SW480 (cell line): ENCODE measurements at places on chromosomes 4 and X.

DNA sequence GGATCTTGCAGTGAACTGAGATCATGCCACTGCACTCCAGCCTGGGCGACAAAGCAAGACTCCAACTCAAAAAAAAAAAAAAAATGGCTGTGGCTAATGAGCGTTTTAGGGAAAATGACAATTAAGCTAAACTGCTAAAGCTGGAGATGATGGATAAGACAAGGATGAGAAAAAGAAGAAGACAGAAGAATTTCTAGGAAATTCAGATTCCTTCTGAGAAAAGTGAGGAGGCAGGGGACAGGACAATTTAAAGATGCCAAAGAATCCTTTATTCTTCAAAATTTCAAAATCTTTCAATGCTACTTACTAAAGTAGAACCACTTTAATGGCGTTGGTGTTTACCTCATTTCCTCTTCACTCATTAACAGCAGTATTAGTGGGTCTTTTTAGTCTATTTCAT, 7.7 kb downstream of the PALLD start:
- no peak for DNase-seq

DNA sequence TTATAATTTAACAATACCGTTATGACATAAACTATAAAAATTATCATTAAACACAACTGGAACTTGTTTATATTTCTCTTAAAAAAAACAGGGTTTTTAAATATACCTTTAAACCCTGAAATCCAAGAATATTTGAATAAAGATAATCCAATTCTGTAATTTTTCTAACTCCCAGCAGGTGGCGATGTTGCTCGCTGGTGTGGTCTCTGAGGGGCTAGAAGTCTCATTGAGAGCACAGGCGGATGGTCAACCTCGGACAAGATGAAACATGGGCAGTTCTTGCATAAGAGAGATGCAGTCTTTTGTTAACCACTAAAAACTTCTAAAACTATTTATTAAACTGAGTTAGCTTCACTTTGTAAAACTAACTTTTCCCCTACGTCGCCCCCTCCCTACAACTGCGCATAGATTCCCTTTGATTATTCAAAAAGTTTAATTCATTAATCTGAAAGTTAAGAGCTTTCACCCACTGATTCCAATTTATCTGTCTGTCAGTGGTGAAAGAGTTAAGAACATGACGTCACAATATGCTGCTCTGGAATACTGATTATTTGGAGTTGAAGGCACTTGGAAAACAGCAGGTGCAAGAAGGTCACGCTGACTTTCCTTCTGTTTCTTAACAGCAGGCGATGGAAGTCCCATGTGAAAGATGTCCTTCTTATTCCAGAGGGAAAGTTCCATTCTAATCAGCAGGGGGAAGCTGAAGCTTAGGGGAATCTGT, 29.5 kb downstream of the DMP1 start:
- peak; percentile 35 for DNase-seq

- no peak for DNase-seq
Observed at GRCh38 chr4:135834471-135834870, 1632.9 kb upstream of the PABPC4L start.

DNA sequence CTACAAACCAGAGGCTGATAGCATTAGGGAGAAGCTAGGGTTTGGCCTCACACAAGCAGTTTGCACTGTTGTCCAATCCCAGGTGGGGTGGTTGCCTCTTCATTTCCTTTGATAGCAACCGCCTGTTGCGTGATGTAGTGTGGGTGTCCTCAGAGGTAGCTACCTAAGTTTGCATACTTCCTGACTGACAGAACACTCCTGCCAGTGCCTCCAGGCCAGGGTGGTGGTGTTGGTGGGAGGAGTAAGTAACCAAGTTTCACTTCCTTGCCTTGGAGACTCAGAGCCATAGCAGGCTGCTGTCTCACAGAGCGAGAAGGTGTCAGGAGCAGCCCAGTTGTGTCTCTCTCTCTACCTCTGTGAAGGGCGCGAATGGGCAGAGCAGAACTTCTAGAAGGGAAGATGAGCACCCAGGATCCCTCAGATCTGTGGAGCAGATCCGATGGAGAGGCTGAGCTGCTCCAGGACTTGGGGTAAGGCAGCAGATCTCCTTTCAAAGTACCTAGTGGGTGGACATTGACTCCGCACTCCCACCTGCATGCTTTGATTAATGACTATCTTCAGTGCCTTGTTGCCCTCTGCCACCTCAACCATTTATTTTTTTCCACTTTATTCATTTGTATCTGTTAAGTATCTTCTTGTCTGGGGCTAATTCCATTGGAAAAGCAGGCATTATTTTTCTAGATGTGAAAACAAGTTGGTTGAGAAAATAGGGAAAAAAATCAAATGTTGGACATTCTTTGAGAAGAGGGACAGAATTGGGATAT, at the start of gene DAPP1:
DAPP1 (plus strand) TSS at position 283 of the 764 bp plus-strand sequence; CDS start at position 370, 87 bp downstream.
- no peak for DNase-seq

DNA sequence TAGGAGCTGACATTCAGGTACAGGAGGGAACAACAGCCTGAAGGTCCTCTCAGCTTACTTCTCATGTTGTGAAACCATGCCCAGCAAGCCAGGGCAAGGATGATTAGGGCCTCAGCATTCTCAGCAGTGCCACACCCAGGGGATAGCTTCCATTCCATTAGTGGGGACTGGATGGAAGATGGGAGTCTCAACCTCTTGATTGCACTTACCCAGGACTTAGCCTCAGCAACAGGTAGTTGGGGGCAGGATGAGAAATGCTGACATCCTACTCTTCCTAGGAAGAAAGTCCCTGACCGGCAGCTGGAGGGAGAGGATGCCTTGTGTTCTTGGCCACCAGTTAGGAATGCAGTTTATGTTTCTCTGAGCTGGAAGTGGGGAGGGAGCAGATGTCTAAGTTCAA, 8.8 kb upstream of the BEX3 start:
- no peak for DNase-seq

GRCh38 chr4:19689511-19689910, 562.2 kb upstream of the SLIT2 start:
- DNase-seq, result no peak

- DNase-seq, result no peak
Observed at GRCh38 chrX:69131886-69132285, 33.4 kb downstream of the PJA1 start.

GRCh38 chrX:46838486-46838870, 1.6 kb downstream of the RP2 start:
- DNase-seq, result no peak

DNA sequence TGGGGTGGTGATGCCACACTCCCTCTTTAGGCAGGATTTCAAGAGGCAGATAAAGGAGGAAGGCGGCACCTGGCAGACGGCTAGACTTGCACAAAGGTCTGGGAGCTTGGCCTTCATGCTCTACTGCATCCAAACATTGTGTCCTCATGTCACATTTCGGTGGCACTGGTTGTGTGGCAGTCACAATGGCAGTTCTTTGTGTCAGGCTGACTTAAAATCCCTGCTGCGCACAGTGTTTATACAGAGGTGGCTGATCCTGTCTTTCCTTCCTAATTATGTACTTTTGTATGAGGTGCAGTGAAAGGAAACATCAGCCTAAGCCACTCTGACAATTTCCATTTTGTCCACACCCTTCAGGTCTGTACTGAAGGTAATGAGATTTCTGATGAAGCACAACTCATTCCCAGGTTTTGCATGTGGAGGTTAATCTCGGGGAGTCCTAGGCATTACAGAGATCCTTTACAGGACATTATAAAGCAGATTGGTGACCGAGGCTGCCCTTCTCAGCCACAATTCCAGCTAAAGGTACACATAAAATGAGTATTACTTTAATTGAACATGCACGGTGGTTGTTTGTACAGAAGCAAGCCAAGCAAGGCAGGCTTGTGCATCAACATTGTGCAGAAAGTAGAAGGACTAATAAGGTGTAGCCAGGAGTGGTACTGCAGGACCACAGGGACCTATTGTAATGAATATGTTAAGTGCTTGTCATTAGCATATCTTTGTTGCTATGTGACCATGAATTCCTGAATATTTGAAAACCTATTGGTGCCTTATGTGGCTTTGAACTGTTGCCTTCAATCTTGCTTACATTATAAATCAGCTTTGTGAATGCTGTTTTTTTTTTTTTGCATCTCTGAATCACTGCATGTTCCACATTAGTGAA, 147.6 kb downstream of the STK32B start:
- no peak for DNase-seq

- no peak for DNase-seq
Observed at GRCh38 chr4:133355633-133356032, 206.5 kb downstream of the PCDH10 start.

- no peak for DNase-seq
Observed at GRCh38 chr4:100510551-100510950, 7.3 kb downstream of the EMCN start.

DNA sequence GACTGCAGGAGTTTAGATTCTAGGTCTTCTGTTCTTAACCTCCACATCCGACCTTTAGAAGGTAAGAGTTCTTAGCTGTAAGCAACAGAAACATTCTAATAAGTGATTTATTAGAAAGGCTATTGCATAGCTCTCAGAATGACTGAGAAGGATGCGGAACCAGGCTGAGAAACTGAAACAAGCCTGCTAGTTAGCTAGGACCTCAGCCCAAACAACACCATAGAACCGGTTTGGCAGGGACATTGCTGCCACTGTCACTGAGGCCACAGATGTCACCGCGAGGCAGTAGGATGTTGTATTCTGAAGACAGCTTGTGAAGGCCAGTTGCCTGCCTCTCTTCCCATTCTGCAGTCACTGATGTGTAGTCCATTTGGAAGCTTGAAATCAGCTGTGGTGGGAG, 160.0 kb upstream of the ARX start:
- DNase-seq, result no peak

DNA sequence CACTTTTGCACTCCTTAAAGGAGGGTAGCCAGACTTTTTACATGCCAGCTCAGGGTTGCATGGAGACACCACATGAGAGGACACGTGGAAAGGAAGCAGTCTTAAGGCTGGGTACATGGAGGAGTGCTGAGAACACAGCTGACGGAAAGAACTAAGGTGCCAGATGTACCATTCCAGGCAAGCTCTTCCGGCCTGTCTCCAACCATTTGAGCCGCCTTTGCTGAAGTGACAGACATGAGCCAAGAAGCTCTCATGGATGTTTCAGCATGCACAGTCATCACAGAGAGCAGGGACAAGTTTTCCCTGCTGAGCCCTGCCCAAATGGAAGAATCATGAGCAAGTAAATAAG, 83.4 kb upstream of the BMP2K start:
- DNase-seq, result no peak

DNA sequence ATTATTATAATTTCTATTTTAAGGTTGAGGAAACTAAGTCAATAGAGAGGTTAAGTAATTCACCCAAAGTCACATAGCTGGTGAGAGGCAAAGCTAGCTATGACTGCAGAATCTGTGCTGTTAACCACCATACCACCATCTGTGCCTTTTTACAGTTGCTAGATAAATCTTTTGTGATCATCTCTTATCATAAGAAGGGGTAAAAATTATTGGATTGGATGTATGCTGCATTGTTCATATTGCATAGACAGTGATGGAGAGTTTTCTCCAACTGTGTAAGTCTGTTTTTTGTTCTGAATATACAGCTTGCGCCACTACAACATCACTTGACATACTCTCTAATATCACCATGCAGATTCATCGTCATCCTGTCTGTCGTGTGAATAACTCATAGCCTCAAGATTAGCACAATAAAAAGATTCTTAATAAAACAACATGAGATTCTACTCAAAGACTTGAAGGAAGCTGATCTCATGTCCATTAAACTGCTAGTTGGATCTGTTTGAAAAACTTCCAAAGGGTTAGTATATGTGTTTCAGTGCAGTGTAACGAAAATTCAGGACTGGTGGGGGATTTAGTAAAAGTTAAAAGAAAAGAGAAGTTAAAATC, 495.9 kb downstream of the SPRY1 start:
- no peak for DNase-seq

GRCh38 chr4:113945906-113946305, 33.5 kb downstream of the ARSJ start:
- DNase-seq, result no peak

DNA sequence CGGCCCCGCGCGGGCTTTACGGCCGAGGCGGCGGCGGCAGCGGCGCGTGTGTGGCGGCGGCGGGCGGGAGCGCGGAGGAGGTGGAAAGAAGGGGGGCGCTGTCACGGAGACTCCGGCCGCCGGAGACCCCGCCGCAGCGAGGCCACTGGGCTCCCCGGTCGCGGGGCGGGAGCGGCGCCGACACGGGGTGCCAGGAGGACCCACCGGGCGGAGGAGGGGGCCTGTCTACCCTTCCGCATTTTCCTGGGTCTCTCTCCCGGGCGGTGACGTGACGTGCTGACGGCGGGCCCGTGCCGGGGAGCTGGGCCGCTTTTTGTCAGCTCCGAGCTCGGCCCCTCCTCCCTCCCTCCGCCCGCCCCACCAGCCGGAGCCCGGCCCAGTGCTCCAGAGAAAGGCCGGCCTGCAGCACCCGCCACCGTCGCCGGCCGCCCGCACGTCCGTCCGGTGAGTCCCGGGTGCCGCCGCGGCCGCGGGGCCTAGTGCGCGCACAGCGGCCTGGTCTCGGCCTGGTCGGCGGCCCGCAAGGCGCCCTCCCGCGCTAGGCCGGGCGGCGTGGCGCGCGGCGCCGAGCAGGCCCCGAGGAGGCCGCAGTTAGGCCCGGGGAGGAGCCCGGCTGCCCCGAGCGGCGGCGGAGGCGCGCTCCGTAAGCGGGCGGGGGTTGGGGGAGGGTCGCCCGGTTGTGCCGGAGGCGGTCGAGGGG, at the start of gene ZFX:
ZFX (plus strand) TSS at position 379 of the 700 bp plus-strand sequence. CDS start 23,014 bp downstream, outside the sequence.
- peak; percentile 50 for DNase-seq

GRCh38 chrX:153922932-153923857, 2.9 kb downstream of the ARHGAP4 start:
- DNase-seq, result no peak

- no peak for DNase-seq
Observed at GRCh38 chr4:35189988-35190613, 1054.2 kb downstream of the ARAP2 start.

DNA sequence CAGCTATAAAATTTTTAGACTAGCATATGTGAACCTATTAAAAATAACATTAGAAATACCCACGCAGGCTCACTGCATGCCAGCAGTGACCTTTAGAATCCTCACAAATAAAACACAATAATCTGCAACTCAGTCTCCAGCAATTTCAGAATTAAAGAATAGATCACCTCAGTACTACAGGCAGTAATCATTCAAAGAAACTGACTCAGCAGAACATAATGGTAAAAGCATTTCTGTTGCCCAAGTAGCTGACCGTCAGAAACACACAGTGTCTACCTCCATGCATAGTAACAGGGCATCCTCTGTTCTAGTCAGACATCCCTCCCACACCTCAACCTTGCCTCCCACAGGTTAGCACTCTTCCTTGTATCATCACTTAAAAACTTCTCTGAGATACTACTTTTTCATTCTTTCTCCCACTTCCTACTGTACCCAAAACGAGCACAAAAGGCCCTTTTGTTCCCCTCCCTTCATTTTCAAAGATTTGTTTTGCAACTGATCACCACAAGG, 65.7 kb upstream of the BEND2 start:
- no peak for DNase-seq

GRCh38 chr4:85740431-85740861, 265.5 kb downstream of the ARHGAP24 start:
- no peak for DNase-seq

DNA sequence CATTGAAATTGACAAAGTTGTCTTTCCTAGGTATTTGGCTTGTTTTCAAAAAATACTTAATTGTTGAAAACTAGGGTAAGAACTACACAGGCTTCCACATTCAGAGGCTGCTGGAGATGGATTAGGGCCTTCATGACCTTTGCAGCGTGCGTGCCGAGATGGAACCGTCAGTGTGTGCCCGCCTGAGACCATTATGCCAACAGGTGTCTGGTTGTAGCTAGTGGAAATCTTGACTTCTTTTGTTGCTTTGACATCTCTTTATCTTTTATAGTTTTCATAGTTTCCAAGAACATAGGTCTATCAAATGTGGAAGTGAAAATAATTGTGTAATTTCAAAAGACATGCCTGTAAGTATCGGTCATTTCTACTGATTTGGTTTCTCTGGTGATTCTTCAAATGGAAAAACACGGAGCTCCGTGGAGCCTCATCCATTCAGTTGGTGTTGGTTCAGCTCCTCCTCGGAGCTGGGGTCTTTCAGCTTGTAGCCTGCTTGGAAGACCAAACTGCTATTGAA, 38.9 kb upstream of the CLCN4 start:
- no peak for DNase-seq
